Urothelium cell line (cell line): ENCODE measurements at places on chromosomes 7 and 10.

DNA sequence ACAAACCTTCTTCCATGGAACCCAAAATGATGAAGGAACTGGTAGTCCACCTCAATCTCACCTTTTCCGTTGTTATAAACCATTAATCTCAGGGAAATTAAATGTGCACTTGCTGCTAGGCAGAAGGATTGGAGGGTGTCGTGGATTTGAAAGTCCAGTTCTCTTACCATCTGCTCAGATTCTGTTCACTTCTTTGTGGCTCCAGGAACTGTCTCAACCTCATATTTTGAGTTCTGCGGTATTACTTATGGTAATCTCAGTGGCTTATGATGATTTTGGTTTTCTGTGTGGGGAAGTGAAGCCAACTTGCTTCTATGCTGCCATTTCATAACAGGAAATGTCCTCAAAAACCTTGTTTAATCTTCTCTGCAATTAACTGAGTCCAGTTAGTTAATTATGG is 136.4 kb downstream of the CDC14C start:
- no peak for DNase-seq

- DNase-seq, result no peak
Measured at GRCh38 chr7:20444030-20444800, 113.5 kb downstream of the ITGB8 start.

DNA sequence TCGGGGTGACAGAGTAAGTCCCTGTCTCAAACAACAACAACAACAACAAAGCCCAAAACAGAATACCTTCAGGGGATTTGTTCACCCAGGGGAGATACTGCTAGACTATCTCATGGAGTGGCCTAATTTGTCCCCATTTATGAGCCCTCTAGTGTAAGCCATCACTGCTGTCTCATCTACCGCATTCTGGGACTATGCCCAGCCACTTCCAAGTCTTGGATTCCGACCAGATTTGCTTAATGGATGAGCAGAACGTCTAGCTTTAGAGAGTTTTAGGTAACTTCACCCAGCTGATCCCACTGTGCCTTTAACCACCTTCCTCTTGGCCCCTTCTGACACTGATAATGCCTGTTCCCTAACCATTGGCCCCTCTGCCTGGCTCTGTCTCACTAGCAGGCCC is 47.1 kb downstream of the PAPSS2 start:
- no peak for DNase-seq

DNA sequence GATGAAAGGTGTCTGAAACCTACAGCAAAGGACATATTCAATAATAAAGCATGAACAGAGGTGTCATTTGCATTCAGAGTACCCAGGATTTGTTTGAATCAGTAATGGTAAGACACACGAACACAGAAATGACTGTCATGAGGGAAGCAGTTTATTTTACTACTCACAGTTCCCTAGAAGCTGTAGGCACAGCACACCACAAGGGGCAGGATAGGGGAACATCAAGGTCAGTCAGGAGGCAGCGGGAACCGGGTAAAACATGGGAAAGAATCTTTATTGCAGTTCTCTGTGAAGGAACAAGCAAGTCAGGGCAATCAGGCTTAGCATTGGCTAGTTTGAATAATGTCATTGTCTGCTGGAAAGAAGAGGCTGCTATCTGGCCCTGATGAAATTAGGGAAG is 70.2 kb upstream of the PDSS1 start:
- peak; percentile 14 for DNase-seq

DNA sequence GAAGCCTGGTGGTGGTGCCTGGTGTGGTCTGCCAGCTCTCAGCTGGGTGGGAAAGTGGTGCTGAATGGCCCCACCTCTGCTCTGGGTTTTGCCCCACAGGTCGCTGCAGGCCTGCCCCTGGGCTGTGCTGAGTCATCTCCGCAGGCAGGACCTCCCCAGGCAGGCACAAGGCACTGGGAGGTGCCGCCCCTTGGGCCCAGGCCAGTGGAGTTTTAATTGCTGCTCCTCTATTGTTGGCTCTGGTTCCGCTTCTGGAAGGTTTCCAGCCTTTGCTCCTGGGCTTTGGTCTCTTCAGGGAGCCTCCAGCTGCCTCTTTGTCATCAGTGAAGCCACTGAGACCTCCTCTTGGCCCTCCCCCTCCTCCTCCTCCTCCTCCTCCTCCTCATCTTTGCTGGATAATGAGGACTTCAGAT is 180.3 kb upstream of the GRB10 start:
- DNase-seq, result peak; percentile 99

- DNase-seq, result no peak
Measured at GRCh38 chr7:19916046-19916445, 142.6 kb upstream of the TMEM196 start.

DNA sequence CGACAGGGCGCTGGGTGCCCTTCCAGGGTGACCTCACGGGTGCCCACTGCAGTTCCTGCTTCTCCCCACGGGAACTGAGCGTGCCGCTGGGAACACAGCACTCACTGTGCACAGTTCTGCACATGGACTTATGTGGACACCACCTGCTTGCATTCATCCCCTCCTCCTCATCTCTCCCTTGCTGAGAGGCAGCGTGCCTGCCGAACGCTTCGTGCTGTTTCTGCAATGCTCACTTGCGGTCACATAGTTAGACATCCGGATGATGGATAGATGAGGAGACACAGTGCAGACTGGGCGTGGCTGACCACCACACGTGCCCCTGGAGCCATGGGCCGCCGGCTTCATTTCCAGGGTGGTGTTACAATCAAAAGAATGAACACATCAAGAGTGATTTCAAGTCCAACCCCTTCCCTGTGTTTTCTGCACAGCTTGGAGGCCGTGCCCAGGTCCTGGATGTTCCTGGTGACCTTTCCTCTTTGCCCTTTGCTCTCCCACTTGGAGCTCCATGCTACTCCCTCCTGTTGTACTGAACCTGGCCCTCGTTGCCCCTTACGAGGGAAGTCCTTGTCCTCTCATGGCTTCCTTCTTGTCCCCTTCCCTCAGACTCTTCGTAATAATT is 119.4 kb downstream of the VIPR2 start:
- DNase-seq, result no peak

- DNase-seq, result no peak
Measured at GRCh38 chr10:5365928-5366327, 1.2 kb downstream of the UCN3 start.

DNA sequence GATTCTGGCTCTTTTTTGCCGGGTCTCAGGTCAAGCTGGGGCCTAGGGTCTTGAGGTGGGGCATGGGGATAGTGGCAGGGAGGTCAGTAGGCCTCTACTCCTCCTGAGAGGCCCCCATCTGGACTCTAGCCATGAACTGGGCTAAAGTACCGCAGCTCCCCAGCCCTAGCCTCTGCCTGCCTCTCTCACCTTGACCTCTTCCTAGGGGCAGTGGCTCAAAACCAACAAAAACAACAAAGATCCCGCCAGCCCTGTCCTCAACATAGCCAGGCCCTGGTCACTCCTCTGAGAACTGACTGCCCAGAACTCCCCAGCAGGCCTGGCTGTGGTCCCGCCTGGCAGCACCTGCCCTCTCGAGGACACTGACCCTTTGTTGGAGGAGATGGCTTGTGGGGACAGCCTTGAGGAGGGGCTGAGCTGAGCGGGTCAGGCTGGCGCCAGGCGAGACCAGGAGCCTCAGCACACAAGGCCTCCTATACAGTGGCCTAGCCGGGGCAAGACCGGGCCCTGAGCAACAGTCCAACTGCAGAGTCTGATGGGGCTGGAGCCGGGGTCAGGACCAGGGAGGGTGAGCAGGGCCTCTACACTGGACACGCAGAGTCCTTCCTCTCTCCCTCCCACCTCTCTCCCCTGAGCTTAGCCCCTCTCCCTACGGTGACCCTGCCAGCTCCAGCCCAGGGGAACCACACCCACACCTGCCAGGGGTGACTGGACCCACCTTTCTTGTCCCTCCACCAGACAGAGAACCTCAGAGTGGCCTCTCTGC is 11.6 kb upstream of the PPIF start:
- no peak for DNase-seq

GRCh38 chr7:135808206-135808605 is 59.6 kb upstream of the FAM180A start:
- DNase-seq, result no peak

- DNase-seq, result no peak
Measured at GRCh38 chr7:95209276-95209675, 115.1 kb downstream of the PON1 start.

DNA sequence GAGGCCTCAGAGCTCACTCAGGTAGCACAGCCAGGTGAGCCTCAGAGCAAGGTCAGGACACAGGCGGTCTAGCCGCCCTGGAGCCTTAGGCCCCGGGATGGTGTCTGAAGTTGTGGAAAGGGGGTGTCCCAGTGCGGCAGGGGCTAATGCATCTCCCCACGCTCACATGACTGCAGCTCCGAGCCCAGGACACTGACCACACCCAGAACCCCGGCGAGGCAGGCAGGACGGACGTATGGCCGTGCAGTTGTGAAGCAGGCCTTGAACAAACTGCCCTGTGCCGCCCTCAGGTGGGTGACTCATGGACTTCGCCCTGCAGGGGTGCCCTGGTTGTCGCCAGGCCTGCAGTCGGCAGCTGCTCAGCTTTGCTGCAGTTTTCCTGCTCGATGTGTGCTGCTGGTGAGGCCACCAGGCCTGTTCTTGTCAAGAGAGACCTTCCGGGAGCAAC is 5.0 kb upstream of the PRKAR1B start:
- no peak for DNase-seq

DNA sequence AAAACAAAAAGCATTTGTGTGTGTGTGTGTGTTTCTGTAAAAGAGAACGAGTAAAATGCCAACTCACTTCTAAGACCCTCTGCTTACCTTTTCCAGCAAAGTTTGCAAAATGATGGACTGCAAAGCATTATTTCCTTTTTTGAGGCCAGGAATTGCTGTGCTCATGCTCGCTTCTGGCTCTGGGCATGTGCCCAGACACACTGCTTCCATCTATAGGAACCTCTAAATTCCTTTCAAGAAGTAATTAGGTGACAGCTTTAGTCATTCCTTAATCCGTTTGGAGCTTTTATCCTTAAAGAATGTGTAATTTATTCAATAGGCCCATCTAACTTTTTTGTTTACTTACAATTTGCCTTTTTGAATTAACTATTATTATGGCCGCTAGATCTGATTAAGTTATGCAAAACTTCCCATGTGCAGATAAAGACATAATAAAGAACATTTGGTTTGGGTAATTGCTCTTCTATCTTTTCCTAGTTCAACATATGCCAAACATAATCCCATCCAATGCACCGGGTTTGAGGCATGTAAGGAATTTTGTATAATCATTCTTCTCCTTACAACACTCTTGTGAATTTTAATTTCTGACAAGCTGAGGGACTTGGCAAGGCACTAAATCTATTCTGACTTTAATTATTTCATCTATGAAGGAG is 34.7 kb downstream of the A1CF start:
- no peak for DNase-seq

DNA sequence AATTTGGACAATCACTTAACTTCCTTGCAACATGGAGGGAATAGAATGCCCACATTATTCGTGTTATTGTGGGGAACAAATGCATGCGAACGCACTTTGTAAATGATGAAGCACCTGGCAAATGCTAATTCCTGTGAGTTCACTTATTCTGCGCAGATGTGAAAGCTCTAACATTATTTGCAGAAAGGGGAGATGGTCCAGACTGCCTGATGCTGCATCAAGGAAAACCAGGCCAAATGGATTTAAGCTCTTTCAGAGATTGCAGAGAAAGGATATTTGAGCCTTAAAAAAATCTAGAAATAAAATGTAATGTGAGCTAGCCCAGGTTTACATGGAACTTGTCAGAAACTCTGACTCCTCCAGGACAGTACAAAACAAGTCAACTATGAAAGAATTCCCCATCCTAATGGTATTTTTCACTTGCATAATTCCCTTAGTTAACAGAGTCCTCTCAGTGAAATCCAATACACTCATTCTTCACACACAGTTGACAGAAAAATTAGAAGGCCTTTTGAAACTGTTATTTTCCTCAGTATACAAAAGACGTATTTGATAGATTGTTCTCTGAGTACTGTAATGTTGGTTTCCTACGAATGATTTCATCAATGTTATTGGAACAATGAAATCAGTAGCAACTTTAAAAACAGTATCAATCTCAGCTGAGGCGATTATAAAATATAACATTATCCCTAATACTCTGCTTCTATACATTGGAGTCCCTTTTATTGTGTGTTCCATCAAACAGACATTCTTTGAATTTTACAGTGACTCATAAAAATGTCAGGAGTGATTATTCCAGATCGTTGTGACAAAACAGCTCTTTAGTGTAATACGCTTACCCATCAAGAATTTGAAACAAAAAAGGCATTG is 136.3 kb upstream of the ANK3 start:
- no peak for DNase-seq

GRCh38 chr10:86585037-86585929 is 63.7 kb upstream of the WAPL start:
- DNase-seq, result peak; percentile 85

GRCh38 chr7:102426268-102427018 is 6.9 kb upstream of the ORAI2 start:
- DNase-seq, result no peak

DNA sequence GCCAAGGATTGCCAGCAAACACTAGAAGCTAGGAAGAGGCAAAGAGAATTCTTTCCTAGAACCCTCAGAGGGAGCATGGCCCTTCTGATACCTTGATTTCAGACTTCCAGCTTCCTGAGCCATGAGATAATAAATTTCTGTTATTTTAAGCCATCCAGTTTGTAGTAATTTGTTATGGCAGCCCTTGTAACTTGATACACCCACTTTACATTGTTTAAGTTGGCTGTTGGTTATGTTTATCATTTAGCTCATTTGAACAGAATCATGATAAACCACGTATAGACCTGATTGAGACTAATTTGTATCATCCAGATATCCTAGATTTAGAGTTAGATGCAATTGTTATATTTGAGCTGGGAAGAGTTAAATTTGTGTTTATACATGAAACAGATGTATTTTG is 9.4 kb upstream of the TES start:
- no peak for DNase-seq

DNA sequence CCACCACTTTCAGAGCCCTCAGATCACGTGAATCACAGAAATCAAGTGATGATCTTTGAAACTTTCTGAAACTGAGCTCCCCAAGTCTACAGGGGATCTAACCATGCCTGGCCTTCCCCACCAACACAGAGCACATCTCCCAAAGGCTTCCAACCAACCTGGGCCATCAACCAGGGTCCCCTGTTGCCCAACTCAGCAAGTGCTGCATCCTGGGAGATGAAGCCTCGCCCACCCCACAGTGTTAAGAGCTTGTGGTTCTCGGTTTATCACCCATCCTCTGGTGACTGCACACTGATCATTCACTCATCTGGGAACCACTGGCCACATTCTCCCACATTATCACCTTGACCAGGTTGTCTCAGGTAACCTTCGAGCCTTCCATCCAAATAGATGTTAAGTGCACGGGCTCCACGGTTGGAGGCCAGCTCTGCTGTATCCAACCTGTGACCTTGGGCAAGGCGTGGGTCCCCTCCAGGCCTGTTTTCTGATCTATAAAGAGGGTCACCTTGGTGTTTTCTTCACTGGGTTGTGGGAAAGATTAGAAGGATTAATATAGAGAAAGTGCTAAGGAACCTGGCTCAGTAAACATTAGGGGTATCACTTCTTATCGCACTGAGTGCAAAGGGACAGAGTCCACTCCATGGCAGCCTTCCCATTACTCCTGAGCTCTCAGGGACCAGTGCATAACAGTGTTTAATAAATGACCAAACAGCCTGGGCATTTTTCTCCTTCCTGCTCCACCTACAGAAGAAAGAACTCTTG is 3.6 kb downstream of the ZNF488 start:
- DNase-seq, result no peak

GRCh38 chr7:45955286-45955685 is 34.2 kb upstream of the IGFBP3 start:
- DNase-seq, result no peak

GRCh38 chr10:90197766-90198165 is 496.4 kb downstream of the KIF20B start:
- DNase-seq, result no peak

GRCh38 chr10:51342381-51342780 is 268.1 kb downstream of the PRKG1 start:
- DNase-seq, result no peak
